Left lobe of liver (tissue), 2 donors: ENCODE measurements at places on chromosomes 12 and 14. TPM values are rescaled to one million over a fixed set of nuclear protein-coding genes. Genes with fewer than 3 reads are reported as not detected.

Gene PZP
- 0.70 TPM for total RNA-seq

Gene PPFIA2
- not detected for total RNA-seq

Gene ADCY4
- 5.5 TPM for total RNA-seq

Gene TSPAN8
- total RNA-seq: 12.0 TPM

Gene SERPINA1
- total RNA-seq: 17,840 TPM
